ENCODE measurements at places on chromosomes 16 and 17.

DNA sequence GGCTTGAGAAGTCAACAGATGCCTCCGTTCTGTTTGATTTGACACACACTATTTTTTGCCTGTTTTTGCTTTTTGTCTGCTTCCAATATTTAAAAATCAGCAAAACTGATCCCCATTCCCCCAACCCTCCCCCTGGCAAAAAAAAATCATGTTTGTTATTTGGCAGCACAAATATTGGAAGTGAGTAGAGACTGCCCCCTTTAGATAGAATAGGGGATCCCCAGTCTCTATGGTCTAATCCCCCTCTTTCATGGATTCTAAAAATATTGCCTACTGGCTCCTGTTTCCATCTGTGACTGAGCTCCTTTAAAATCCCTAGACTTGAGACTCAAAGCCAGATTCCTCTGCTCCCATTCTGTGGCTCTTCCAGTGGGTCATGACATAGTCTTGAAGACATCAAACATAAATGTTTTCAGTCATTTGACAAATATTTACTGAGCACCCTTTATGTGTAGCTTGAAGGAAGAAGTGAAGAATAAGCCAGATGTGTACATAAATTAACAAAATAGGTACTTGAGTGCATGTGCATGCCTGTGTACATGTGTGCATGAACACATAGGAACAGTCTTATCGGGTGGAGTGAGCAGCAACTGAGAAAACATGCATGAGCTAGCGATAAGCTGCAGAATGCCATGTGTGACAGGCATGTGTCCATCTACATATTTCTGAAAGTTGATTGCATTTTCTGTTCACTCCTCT is 101.2 kb downstream of the SALL1 start:
- DNase-seq, result no peak

GRCh38 chr16:60225541-60225940 is 1491.4 kb upstream of the GOT2 start:
- no peak for DNase-seq

DNA sequence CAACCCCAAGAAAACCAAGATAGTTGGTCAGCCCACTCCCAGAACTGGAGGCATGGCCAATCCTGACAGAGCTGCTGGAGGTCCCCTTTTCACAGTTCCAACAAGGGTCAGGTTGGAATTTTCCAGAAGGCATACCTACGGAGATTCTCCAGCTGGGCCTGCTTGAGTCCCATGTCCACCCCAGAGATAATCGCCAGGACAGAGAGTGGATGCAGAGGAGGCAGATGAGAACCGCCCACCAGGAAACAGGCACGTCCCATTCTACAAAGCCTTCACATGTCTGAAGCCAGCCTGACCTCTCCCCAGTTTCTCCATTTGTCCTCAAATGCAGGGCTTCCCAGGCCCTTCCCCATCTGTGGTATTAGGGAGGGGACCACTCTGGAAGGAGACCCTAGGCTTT is 47.4 kb upstream of the SMURF2 start:
- DNase-seq, result no peak

DNA sequence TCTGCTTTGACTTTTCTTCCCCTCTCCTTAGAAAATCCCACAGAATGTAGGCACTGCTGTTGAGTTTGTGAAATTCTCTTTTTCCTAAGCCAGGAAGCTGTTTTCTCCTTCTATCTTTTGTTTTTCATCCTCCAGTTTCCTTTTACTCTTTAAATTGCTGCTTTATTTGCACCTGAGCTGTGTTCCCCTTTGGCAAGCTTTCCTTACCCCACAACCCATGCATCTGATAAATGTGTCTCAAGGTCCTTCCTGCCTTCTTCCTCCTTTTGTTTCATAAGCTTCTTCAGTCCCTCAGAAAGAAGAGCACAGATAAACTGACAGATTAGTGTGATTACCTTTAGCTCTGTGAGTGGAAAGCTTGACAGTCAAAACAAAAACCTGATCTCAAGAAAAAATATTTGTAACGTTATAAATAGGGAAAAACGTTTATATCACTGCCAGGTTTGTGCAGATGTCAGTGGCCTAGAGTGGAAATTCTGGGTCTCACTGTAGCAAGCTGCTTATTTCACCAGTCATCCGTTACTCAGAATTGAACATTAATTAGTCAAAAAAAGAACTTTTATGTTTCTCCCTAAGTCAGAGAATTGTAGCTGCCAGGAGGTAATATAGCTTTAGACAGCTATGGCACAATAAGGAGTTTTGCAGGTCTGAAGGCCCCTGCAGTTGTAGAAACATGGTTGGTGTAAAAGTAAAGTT is 23.6 kb downstream of the GSDMB start:
- DNase-seq, result no peak

- DNase-seq, result no peak
Measured at GRCh38 chr17:7612294-7612640, 2.4 kb downstream of the FXR2 start.

- DNase-seq, result no peak
Measured at GRCh38 chr17:30965686-30966085, 5.2 kb upstream of the RNF135 start.

GRCh38 chr16:56336071-56336688 is 89.2 kb downstream of the AMFR start:
- DNase-seq, result peak; percentile 15

- no peak for DNase-seq
Measured at GRCh38 chr17:68199837-68200688, 47.8 kb upstream of the AMZ2 start.

- no peak for DNase-seq
Measured at GRCh38 chr16:49781401-49781800, 74.5 kb downstream of the ZNF423 start.

DNA sequence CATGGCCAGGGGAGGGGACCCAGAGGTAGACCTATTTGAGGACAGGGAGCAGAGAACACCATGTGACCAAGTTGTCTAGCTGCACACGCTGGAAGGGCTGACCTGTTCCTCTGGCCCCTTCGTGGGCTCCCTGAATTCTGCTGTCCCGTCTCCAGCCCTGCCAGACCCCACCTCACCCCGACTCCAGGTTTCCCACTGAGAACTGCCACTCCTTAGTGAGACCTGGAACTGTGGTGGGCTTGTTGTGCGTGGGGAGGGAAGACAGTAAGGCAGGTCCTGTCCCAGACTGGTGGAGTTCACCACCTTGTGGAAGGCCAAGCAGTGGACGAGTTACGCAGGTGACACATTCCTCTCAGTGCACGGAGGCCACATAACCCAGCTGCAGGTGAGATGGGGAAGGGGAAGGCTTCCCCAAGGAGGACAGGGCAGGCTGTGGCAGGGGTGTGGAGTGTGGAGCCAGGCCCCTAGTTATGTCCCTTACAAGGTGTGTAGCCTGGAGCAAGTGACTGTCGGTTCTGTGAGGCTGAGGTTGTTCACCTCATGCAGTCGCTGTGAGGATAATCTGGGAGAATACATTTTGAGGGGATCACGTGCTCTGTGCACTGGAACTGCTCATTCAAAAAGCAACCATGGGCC is 54.7 kb downstream of the USP22 start:
- no peak for DNase-seq

GRCh38 chr17:71099003-71099714 is 929.8 kb downstream of the KCNJ2 start:
- no peak for DNase-seq

DNA sequence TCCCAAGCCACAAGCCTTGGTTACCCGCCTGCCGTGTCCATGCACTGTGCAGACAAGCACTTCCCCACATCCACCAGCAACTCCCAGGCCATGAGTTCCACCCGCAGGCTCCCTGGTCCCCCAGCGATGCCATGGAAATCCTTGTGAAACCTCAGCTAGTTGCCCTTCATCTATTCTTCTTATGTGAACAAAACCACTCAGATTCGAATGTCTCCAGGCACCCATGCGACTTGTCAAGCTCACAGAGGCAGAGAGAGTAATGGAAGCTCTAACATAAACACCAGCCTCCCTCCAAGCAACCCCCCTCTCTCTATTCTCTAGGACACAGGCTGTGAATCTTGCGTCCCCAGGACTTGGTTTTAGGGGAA is 182.6 kb downstream of the C16orf95 start:
- DNase-seq, result no peak

DNA sequence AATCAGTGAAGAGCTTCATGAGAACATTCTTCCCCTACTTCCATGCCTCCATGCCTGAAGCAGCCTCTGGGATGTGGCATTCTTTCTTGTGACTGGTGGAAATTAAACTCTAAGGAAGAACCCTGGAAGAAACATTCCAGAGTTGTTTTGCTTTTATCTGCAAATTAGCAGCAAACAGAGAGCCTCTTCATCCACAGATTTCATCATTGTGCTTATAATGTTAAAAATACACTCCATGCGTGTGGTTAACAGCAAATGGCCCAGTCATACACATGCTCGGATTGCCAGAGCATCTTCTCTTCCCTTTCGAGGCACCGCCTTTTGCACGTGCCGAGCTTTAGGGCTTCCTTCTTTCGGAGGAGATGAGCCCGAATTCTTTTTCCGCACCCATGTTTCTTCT is 411.3 kb downstream of the SNX29 start:
- no peak for DNase-seq

GRCh38 chr16:77297996-77298395 is 98.8 kb downstream of the SYCE1L start:
- DNase-seq, result peak; percentile 74

- no peak for DNase-seq
Measured at GRCh38 chr16:15509051-15509592, 74.7 kb downstream of the BMERB1 start.

GRCh38 chr17:79939755-79940458 is 95.8 kb downstream of the TBC1D16 start:
- DNase-seq, result no peak

GRCh38 chr17:37741341-37742115 is 3.3 kb downstream of the HNF1B start:
- no peak for DNase-seq

GRCh38 chr17:1509290-1509881 is 7.0 kb downstream of the INPP5K start:
- DNase-seq, result no peak

- DNase-seq, result peak; percentile 76
Measured at GRCh38 chr16:87860553-87861299, 8.6 kb downstream of the SLC7A5 start.

GRCh38 chr16:67943256-67943618 is 683 bp downstream of the LCAT start:
- DNase-seq, result no peak

Measured in renal cortical epithelial cell (primary cell).